T-helper 22 cell (primary cell): ENCODE measurements at places on chromosomes 5 and 9.

GRCh38 chr5:368183-369084 is 46.9 kb downstream of the AHRR start:
- DNase-seq, result no peak

- DNase-seq, result no peak
Observed at GRCh38 chr5:4480528-4481349, 659.4 kb upstream of the ADAMTS16 start.

GRCh38 chr5:1381370-1382247 is 36.7 kb upstream of the CLPTM1L start:
- DNase-seq, result no peak

- DNase-seq, result no peak
Observed at GRCh38 chr5:137954131-137954879, 65.0 kb downstream of the PKD2L2 start.

GRCh38 chr5:90201923-90202322 is 207.6 kb downstream of the CETN3 start:
- DNase-seq, result no peak

DNA sequence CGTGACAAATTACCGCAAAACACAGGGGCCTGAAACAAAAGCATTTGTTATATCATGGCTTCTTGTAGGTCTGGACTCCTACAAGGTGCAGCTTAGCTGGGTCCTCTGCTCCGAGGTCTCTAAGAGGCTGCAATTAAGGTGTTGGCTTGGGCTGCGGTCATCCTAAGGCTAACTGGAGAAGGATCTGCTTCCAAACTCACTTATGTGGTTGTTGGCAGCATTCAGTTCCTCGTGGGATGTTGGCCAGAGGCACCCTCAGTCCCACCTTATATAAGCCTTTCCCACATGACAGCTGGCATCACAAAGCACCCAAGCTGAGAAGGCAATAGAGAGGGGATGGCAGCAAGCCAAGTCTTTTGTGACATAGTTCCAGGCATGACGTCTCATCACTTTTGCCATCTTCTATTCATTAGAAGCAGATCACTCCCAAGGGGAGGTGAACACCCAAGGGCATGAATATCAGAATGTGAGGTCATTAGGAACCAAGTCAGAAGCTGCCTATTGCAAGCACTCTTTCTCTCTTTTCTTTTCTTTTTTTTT is 47.9 kb upstream of the ZBTB43 start:
- DNase-seq, result no peak

GRCh38 chr5:107542428-107542827 is 128.3 kb downstream of the EFNA5 start:
- no peak for DNase-seq

GRCh38 chr9:117268847-117269446 is 145.9 kb downstream of the ASTN2 start:
- no peak for DNase-seq

DNA sequence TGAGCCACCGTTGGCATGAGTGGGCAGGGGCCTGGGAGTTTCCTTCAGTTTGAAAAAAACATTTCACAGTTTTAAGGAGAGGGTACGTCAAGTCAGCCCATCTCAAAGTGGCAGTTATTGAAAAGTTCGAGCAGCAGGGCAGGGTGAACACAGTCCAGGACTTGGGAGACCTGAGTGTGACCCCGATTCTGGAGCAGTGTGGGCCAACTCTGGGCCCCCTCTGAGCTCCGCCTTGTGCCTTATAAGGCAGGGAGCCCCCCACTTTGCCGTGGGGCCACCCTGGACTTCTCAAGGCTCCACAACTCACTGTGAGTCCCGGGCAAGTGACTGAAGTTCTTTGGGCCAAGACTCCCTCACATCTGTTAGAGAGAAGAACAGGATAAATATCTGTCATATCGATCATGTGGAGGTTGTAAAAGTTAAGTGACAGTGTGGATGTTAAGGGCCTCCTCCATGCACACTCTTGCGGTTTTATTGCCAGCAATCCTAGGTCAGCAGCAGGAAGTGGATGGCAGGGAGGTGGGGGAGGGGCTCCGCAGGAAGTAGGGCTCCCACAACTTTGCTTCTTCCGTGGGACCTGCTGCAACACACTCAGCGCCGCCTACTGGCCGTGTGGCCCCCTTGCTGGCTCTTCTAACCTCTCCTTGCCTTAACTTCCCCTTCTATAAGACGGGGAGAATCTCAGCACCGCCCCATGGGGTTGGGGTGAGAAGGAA is 38.4 kb downstream of the HRH2 start:
- DNase-seq, result peak; percentile 39

GRCh38 chr5:166602271-166602670 is 1689.2 kb upstream of the WWC1 start:
- DNase-seq, result no peak

GRCh38 chr5:148532969-148533670 is 121.2 kb downstream of the HTR4 start:
- no peak for DNase-seq

GRCh38 chr5:169192536-169192935 is 108.4 kb downstream of the SLIT3 start:
- no peak for DNase-seq

DNA sequence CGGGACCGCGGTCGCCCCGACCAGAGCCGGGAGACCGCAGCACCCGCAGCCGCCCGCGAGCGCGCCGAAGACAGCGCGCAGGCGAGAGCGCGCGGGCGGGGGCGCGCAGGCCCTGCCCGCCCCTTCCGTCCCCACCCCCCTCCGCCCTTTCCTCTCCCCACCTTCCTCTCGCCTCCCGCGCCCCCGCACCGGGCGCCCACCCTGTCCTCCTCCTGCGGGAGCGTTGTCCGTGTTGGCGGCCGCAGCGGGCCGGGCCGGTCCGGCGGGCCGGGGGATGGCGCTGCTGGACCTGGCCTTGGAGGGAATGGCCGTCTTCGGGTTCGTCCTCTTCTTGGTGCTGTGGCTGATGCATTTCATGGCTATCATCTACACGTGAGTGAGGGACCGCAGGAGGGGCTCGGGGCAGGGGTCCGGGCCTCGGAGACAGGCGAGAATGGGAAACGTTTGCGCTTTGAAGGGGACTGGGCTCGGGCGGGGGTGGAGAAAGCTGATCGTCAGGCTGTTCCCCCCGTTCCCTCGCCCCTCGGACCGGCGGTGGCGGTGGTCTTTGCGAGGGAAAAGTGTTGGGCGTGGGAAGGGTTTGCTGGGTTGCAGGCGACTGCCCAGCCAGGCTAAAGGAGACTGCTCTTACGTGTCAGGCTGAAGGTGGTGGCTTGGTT is 457 bp downstream of the UGCG start:
- peak; percentile 9 for DNase-seq

DNA sequence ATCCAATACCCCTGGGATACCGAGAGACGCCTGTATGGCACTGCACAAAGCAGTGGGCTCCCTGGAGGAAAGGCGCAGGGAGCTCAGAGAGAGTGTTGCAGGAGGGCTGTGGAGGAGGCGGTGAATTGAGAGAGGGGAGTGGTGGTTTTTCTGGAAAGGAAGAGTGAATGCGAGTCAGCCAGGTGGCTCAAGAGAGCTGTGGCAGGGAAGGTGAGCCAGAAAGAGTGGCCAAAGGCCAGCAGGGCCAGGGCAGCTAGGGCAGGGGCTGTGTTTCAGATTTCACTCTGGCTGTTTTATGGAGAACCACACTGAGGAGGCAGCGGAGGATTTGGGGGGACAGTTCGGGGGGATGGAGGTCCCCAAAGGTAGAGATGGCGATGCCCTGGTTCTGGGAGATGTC is 13.0 kb upstream of the DAB2IP start:
- no peak for DNase-seq

DNA sequence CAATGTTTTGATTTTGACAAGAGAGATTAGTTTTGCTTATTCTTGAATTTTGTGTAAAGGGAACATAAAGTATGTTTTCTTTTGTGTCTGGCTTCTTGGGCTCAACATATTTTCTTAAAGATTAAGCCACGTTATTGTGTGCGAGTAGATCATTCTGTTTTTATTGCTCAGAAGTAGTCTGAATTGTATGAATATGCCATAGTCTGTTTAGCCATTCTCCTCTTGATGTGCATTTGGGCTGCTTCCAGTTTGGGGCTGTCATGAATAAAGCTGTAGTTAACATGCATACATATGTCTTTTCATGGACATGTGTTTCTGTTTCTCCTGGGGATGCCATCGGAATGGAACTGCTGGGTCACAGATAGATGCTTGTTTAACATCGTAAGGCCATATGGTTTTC is 198.9 kb downstream of the FANCC start:
- DNase-seq, result no peak
